AG09309 (cell line): ENCODE measurements at places on chromosomes 11 and 22.

- no peak for DNase-seq
Measured at GRCh38 chr11:110601936-110602335, 110.3 kb downstream of the ARHGAP20 start.

DNA sequence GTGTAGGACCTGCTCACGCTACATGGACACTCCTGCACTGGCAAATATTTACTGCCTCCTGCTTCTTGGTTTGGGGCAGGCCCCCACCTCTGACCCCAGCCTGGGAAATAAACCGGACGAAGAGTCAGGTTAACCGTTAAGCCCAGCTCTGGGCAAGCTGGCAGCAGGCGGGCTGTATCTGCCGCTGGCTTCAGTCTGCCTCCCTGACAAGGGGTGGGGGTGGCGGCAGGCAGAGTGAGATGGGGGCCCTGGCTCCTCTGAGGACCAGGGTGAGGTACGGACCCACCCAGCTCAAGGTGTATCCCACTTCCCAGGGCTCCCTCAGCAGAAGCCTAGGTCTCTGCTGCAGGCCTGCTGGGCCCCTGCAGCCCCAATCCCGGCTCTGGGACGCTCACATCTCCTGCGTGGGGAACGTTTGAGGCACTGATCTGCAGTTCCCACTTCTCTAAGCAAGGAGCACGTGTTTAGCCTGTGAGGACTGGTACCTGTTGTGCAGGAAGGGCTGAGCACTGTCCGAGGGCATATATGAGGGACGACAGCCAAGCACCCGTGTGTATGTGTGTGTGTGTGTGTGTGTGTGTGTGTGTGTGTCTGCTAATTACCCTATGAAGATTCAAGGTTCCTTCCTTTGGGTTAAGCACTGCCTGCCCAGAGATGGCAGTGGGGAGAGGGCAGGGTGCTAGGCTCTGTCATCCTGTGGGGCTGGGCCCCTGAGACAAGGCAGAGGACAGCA lies 1.1 kb upstream of the LRRC75B start:
- no peak for DNase-seq

- DNase-seq = no peak
Measured at GRCh38 chr11:64101461-64101860, 64.5 kb downstream of the MACROD1 start.

DNA sequence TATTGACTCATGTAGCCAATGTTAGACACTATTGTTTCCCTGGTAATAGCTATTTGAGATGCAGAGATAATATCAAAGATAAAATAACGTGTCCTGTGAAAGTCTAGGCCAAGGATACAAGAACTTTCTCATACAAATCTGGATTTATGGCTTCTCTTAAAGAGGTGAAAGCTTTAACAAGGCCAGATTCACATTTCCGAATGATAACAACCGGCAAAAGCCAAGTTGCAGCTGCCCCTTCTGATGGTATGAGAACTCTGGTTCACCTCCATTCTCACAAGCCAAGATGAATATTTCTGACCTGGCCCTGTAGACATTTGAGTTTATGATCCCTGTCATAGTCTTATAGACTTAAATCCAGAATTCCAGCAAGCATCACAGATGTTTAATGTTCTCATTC lies 230.4 kb upstream of the ZC3H12C start:
- DNase-seq = no peak

DNA sequence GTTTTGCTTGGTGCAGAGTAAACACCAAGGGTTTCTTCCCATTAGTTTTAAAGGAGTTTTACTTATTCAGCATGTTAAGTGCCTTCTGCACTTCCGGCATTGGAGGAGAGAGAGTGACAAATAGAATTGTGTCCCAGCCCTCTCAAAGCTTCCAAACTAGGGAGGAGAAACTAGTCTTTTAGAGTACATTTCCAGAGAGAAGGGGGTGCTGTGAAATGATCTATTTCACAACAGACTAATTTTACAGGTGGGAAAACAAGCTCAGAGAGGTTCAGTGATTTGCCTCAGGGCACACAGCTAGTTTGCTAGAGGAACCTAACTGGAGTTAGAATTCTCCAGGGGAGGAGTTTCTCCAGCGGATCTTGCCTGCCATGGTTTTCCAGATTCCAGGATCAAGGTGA lies 12.6 kb downstream of the MPST start:
- DNase-seq = no peak

DNA sequence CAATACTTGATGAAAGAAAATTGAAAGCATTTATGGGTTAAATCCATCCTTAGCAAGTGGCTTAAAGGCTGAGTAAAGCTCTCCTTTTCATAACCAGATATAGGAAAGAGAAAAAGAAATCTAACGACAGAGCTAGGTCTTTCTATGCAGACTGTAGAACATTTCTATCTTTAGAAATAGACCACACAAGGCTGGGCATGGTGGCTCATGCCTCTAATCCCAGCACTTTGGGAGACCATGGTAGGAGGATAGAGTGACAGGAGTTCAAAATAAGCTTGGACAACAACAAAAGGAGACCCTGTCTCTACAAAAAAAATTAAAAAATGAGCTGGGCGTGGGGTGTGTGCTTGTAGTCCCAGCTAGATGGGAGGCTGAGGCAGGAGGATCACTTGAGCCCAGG lies 90.7 kb downstream of the APOL5 start:
- DNase-seq = no peak

GRCh38 chr11:87421422-87421821 lies 383.7 kb downstream of the TMEM135 start:
- DNase-seq = peak; percentile 71

- no peak for DNase-seq
Measured at GRCh38 chr22:38269466-38269865, 3.3 kb downstream of the TMEM184B start.

DNA sequence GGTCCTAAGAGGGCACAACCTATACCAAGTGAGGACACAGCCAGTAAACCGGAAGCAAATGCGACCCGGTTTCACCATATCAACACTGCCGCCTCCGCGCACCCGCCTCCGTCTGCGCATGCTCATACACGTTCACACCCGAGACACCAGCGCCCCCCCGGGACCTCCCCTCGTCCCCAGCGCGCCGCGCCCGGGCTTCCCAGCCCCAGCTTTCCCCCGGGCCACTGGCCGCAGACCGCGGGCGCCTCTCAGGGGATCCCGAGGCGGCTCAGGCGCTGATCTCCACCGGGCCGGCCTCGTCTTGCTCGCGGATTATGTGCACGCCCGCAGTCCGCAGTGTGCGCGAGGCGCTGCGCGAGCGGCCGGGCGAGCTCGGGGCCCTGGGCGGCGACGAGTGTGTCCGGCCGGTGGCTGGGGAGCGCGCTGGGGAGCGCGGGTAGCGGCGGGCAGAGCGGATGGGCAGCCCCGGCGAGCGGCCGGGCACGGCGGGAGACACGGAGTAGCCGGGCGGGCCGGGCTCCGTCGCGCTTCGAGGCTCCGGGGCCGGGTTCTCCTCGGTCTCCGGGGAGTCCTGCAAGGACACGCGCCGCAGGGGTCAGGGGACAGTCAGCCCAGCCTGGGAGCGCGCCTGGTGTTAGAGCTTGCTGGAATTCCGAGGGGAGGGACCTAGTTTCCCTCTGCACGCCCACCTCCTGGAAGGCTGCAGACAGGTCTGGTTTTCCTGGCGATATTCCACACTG lies 2.0 kb downstream of the HEPN1 start:
- no peak for DNase-seq

DNA sequence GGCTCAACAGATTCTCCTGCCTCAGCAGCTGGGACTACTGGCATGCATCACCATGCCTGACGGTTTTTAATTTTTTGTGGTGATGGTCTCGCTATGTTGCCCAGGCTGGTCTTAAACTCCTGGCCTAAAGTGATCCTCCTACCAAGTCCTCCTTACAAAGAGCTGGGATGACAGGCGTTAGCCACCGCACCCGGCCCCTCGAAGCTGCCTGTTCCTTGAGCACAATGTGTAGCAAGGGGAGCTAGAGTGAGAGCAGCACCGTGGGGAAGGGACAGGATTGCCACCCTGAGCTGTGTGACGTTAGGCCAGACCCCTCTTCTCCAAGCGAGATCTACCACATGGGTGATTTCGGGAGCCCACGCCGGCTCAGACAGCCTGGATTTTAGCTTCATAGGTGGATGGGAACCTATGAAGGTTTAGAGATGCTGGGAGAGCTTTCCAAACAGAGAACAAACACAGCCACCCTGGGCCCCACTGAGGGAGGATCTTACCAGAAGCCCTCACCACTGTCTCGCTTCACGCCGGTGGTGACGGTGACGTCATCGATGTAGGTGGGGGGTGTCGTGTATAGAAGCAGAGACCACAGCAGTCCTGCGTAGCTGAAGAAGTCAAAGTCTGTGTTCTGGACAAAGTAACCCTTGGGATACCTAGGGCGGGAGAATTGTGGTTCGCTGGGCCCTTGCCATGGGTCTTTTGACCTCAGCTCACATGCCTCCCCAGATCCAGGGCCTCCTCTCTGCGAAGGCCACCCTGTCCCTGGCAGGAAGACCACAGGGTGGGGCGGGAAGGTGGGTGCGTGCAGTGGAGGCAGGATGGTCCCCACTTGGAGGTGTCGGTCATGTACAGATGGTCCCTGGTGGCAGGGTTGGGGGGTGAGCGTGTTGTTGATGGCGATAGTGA lies 23.1 kb downstream of the RGL4 start:
- DNase-seq = no peak

DNA sequence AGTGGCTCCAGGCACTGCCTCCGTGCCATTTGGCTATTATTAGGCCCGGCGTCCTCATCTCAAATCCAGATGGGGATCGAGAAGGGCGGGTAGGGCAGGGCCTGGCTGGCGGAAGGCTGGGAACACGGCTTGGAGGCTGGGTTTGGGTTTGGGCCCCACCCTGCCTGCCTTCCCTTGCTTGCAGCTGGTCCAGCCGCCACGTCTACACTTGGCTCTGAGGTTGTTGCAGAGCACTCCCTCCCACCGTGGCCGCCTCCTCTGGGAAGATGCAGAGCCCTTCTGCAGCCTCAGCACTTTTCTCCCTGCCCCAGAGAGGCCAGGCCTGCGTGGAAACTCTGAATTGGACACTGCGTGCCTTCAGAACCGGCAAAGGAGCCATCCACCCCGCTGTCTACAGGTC lies 5.2 kb upstream of the SMTN start:
- DNase-seq = peak; percentile 46

DNA sequence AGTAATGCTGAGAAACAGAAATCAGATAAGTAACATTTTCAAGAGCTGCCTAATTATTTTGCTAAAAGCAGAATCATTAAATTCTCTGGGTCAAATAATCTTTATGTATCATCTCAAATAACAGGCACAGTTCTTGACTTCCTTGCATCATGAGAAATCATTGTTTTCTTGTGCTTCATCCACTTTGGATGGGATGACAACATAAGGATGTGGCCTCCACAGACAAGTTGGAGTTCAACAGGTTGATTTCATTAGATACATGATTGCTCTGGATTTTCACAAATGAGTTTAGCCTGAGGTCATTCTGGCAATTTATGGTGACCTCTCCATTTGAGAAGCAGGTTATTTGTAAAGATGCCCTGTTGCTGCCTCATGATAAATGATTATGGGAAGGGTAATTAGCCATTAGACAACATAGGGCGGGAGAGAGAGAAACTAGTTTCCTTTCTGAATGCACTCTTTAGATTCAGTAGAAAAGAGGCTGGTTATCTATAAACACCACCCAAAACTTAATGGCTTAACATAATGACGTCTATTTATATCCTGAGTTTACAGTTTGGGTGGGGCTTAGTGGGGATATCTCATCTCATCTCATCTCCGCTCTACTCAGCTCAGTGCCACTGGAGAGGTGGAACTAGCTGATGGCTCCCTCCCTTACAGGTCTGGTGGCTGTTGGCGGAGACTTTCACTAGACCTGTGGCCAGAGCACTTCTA lies 35.0 kb upstream of the ADORA2A start:
- DNase-seq = no peak

DNA sequence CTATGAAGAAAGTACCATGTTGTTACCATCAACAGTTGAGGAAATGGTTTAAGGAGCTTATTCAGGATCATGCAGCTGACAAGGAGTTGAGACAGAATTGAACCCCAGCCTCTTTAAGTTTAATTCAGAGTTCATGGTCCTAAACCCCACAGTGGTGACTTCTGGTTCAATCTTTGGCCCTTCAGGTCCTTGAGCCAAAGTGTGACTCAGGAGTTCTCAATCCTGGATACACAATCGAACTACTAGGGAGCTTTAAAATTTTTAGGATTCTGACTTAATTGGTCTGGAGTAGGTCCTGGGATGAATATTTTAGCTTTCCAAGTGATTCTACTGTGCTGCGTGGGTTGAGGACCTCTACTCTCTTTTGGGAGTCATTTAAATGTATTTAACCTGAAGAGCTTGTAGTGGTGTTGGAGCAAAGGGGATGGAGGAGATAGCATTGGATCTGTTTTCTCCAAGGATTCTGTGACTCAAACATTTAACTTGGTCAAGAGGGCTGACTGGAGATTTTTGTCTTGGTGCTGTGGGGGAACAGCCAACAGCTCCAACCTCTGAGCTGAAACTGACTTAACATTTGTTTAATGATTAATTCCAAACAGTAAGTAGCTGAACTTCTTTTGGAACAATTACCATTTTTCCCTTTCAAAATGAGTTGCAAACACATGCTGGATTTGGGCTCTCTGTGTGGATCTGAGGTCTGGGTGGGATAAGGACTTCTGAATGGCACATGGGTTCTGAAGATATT lies 80.1 kb downstream of the INSC start:
- no peak for DNase-seq

DNA sequence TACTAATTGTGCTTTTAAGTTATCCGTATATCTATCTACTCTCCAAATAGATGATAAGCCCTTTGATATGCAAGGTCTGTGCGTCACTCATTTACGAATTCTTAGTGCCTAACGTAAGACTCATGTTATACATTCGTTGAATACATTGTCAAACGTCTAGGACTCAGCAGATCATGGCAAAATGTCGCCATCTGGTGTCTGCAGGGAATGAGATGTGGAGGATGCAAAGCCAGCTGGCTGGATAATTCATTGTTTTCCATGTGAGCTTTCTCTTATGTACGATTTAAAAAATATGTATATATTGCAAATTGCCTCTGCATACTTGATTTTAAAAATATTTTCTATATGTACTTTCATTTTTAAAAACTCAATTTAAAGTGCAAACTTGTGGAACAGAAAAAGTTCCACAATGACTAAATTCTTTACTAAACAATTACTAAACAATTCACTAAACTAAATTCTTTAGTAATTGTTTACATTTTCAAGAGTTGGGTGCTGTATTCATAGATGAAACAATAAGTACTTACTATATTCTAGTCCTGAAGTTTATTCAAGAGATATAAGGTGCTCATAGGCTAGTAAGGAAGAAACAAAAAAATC lies 33.8 kb downstream of the ZNF202 start:
- no peak for DNase-seq

DNA sequence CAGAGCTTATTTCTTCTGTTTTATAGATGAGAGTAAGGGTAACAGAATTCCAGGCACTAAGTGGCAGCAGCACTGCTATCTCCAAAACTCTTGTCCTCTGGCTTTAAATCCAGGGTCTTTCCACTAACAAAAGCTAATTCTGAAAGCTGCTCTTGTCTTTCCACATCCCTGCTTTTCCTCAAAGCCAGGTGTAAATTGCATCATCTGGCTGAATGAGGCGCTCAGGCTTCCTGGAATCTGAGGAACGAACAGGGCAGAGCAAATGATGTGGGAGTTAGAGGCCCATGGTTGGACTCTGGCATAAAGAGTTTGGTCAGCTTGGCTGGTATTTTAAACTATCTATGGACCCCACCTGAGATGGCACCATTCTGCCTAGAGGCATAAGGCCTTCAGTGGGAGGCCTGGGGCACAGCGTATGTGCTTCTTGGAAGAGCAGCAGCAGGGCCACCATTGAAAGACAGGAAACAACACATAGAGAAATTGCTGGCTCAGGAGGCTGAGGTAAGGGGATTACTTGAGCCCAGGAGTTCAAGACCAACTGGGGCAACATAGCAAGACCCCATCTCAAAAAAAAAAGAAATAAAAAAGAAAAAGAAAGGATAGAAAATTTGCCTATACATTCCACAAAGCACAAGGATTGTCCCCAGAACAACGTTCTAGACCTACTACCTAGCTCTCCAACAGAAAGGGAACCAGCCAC lies 1.9 kb downstream of the KCNJ5 start:
- no peak for DNase-seq
